ENCODE measurements at places on chromosomes 16 and 17.

DNA sequence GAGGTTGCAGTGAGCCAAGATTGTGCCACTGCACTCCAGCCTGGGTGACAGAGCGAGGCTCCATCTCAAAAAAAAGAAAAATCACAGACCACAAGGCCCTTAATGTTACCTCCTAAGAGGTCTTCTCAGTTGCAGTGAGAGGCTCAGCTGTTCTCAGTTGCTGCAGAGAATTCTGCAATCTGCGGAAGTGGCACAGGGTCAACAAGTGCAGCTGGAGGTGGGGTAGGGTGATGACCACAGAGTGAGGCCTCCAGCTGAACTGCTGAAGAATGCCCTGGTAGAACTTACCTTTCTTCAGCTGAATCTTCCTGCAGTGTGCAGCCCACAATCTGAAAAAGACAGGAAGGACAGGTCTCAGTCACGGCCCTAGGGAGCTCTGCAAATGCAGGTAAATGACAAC, 26.3 kb downstream of the CNTNAP1 start:
- DNase-seq: no peak

DNA sequence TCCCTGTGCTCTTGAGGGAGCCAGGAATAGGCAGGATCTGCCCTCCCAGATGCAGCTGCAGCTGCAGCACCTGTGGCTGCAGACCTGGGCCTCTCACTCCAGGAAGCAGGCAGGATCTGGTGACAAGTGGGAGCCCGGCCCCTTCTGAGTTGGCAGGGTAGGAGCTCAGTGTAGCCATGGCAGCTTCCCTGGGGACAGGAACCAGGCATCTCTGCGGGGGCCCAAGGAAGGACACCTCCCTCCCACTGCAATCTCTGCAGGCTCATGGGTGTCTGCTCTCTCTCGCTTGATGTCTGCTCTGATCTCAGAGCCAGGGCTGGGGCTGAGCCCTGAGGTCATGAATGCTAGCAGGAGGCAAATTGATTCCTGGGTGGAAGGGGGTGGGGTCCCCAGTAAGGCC, 592.5 kb upstream of the CA10 start:
- no peak for DNase-seq

DNA sequence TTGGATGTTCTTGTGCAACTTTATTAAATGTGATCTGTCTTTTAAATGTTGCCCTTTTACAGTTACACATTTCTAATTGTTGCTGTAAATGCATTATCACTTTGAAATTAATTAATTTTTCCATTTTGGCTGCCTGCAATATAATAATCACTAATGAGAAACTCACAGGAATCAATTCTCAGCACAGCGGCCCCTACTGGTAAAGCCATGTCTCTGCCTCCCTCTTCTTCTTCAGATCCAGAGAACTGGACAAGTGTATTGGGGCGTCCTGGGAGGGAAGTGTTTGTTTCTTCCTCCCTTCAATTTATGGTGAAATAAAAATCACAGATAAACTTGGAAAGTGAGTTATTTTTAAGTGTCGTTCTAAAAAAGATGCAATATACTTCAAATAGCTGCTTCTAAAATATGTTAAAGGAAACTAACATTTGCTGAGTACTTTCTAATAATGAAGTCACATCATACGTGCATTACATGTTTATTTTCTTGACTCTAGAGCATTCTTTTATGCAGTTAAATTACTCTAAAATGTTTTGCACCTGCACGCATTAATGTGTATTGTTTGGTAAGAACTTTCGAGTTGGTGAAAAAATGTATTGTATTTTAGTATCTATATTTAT, 338.0 kb downstream of the WWOX start:
- DNase-seq: peak; percentile 2

- DNase-seq: no peak
Observed at GRCh38 chr17:41621916-41622315, 2.5 kb downstream of the KRT17 start.

DNA sequence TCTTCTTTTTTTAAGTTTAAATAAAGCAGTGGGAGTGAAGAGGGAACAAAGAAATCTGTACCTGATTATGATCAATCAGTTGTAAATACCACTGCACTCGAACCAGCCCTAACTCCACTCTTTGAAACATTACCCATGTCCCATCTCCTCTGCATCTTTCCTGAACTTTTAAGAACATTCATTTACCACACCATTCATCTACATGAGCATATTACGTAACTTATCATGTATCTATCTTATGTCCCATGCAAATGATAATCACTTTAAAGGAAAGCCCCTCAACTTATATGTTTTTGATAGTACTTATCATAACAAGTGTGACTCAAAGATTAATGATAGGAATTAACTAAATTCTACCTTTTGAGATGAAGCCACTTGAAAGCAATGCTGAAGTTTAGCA, 10.7 kb upstream of the BRIP1 start:
- no peak for DNase-seq

GRCh38 chr16:787978-788398, at the start of gene RPUSD1:
TSS of gene RPUSD1 (minus strand) at chr16:788381. CDS start at chr16:787737, 644 bp downstream.
- DNase-seq: no peak

- DNase-seq: no peak
Observed at GRCh38 chr17:29562615-29563014, 4.2 kb downstream of the ABHD15 start.

- DNase-seq: no peak
Observed at GRCh38 chr16:17474037-17474436, 3.3 kb upstream of the XYLT1 start.

GRCh38 chr17:80451104-80451775, 25.2 kb downstream of the NPTX1 start:
- DNase-seq: no peak

- no peak for DNase-seq
Observed at GRCh38 chr16:24611310-24611709, 71.9 kb downstream of the RBBP6 start.

DNA sequence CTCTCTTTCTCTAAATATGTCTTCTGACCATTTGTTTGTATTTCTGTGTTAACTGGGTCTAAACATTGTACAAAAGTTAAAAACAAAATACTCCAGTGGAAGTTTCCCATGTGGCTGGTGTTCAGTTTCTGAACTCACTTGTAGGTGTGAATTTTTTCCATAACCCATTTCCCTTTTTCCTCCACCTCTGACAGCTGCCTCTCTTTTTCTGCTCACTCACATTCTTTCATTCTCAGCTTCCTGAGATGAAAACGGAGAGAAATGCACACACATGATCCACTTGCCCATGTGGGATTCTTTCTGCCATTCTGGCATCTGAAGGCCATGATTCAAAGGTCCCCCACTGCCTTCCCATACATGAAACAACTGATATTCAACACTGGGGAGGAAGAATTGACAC, 41.1 kb upstream of the ACSM2B start:
- DNase-seq: no peak
